Fibroblast of skin of left biceps (primary cell): ENCODE measurements at places on chromosomes 3 and 15.

GRCh38 chr3:66416556-66417304 is 84.1 kb downstream of the LRIG1 start:
- DNase-seq, result no peak

DNA sequence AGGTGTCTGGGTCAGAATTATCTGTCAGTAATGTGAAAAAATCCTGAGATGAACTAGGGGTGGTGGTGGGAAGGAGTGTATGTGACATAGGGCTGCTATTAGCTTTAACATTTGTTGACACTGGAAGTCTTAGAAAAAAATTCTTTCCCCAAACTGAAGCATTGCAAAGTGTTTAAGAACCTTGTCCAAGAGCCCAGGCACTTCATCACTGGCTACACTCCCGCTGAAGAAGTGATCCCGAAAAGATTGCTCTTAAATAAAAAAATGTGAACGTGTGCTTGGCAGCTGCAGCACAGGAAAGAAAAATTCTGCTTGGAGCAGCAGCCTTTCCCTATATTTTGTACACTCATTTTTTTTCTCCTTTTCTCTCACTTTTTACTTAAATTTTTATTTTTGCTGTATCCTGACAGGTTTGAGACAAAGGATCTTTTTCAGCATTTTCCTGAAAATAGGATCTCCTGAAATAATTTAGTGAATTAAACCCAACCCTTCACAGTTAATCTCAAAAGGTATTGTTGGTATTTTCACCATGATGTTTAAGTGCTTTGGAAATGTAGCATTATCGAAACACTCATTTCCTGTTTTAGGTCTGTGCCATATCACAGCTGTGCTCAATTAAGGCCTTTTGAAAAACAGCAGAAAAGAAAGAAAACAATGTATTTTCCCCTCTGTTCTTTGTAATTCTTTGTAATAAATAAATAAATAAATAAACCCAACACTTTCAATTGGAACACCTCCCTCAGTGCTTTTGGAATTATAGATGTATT is 477.6 kb downstream of the ZNF385D start:
- DNase-seq, result peak; percentile 48

DNA sequence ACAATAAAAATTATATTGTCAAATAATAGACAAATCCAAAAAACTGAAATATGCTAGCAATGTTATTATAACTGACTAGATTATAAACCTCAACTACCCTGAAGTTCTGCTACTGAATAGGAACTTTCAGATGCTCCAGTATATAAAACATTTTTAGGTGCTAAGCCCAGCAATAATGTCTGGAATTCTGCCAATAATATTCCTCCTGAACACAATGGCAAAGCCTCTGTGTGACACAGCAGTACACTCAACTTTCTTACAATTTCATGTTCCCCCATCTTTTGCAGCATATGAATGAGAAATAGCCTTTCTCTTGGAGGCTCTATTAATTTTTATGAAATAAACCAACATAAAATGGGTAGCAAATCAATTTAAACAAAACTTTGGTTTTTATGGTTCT is 29.5 kb downstream of the ATOSA start:
- DNase-seq, result no peak

DNA sequence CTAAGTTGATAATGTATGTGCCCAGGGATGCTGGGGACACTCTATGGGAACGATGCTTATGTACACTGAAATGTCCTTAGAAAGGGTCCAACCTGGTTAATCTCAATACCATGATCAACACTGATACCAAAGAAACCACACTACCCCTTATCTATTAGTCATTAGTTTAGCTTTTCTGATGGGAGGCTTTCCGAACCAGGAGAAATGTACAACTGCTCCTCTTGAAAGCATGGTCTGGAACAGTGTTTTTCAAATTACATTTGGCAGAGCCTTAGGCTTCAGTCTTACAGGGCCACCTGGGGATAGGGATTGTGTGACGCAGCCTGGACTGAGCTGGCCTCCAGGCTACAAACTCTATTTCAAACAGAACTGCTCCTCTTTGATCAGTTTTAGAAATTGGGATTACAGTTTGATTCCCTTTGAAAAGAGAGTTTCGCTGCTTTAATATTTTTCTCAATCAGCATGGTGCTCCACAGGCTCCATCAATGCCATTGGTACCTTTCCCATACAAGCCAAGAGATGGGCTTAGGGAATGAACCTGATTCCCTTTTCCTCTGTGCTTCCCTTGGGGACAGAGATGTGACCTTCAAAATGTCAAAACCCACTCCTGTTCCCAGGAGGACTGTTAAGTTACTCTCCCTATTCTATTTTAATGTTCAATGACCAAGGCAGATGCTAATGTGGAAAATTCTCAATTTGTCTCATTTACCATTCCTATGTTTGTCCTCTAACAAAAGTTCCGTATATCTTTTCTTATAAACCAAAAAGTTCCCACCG is 296.0 kb upstream of the ADAMTS9 start:
- DNase-seq, result no peak

DNA sequence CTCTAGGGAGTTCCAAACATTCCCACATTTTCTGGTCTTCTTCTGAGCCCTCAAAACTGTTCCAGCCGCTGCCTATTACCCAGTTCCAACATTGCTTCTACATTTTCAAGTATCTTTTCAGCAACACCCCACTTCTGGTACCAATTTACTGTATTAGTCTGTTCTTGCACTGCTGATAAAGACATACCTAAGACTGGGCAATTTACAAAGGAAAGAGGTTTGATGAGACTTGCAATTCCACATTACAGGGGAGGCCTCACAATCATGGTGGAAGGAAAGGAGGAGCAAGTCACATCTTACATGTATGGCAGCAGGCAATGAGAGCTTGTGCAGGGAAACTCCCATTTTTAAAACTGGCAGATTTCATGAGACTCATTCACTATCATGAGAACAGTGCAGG is 629.1 kb upstream of the NR2F2 start:
- DNase-seq, result no peak

- DNase-seq, result no peak
These were observed 10.9 kb upstream of the CCNL1 start for GRCh38 chr3:157170861-157171260.

DNA sequence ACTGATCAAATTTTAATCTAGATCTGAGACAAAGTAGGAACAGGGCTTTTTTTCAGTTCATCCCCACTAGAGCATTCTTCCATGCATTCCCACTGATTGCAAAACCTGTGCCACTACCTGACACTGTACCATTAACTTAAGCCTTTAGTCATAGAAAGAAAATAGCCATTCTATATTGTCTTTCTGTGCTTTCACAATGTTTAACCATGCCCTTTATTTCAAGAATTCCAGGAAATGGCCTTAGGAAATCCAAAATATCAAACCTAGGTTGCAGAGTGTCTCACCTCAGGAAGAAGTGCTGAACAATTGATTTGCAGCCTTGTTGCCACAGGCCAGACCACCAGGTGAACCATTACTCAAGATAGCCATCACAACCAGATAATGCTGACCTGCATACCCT is 56.2 kb upstream of the TGFBR2 start:
- DNase-seq, result no peak

DNA sequence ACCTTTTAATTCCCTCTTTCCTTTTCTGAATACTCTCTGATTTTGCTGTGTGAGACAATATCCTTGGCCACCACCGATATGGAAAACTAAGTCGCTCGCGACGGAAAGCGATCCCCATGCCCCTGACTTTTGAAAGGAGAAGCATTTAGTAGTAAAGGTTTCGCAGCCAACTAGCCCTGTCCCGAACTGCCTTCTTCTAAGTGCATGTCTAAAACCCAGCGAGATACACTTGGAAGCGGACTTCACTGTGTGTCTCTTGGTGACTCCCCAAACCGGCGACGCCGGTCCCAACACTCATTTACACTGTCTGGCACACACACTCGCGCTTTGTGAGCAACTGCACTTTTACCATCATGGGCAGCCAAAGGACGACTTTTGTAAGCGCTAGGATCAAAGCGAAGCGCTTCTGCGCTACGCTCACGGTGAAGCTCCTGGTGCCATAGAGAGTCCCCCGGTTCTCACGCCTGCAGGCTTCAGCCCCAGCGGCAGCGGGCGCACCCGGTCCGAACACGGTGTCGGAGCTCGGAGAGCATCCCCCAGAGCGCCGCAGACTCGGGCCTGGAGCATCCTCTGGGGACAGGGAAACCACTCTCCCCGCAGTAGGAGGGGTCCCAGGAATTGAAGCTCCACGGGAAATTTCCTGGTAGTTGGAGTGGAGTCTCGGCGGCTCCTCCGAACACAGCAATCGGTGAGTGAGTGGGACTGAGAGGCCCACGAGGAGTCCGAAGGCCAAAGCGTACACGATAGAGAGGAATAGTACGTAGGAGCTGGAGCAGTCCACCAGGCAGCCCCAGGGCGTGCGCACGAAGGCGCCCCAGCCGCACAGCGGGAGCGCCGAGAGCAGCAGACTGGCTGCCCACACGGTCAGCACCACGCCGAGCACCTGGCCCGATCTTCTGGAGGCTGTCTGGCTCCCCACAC is 1.4 kb downstream of the GPR149 start:
- no peak for DNase-seq

GRCh38 chr3:50536471-50537180 is 30.9 kb downstream of the C3orf18 start:
- DNase-seq, result no peak

DNA sequence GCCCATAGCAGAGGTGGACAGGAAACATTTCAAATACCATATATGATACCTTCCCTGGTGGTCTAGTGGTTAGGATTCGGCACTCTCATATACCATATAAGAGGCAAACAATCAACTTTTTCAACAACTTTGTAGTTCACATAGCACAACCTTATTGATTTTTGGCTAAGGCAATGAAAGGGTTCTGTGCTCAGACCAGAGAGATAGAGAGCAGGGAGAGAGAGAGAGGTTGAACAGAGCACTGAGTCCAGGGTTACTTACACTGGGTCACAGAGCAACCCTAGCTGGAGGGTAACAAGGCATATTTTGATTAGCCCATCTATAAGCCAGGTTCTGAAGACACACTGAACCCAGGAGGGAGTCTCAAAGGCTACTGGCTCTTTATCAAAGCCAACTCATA is 83.8 kb downstream of the PLCH1 start:
- DNase-seq, result no peak

GRCh38 chr15:42402455-42403205 is 43.3 kb downstream of the CAPN3 start:
- no peak for DNase-seq

- DNase-seq, result no peak
These were observed 237.5 kb upstream of the CHRM5 start for GRCh38 chr15:33730815-33731214.

DNA sequence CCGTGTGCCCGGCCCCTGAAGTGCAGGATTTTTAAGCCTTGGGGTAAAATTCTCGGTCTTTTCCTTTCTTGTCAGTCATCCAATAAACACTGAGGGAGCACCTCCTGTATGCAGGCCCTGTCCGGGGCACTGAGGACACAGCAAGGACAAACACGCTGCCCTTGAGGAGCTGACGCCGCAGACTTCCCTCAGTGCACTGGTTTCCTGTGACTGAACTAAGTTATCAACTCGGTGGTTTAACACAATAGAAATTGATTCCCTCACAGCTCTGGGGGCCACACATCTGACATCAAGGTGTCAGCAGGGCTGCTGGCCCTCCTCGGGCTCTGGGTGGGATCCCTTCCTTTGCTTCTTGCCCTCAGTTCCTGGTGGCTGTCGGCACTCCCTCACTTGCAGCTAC is 65.1 kb downstream of the ZNF445 start:
- DNase-seq, result no peak

DNA sequence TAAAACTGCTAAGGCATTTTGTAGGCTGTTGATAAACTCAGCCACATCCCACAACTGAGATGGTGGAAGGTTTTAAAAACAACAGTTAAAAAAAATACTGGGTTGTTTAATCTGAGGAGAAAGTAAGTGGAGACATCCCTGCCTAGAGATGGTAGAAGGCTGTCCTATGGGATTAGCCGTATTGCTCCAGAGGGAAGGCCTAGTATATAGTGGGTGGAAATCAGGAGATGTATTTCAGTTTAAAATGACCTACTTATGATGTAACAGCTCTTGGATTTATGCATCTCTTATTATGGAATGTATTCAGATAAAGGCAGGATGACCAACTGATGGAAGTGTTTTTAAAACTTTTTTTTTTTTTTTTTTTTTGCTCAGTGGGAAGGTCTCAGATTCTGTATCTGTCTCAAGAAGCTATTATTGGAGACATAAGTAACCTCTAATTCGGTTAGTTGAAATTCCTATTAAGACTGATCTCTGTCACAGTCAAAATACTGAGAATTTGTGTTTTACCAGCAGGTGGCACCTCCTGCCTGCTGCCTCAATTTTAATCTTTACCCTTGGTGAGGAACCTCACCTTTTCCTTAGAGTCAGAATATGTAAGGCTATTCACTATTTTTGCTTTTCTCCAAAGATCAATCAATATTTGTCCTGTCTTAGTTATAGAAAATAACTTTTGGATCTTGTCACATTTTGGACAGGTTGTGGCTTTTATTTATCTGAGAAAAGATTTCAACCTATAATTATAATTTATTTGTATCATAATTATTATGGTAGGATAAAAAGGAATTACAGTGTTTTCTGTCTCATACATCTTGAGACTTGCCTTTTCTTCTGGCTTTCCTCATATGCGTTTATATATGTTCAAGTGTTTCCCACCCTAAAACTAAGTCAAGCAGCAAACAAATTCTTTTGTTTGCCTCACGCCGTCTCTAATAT is 63.0 kb downstream of the VPS8 start:
- no peak for DNase-seq

DNA sequence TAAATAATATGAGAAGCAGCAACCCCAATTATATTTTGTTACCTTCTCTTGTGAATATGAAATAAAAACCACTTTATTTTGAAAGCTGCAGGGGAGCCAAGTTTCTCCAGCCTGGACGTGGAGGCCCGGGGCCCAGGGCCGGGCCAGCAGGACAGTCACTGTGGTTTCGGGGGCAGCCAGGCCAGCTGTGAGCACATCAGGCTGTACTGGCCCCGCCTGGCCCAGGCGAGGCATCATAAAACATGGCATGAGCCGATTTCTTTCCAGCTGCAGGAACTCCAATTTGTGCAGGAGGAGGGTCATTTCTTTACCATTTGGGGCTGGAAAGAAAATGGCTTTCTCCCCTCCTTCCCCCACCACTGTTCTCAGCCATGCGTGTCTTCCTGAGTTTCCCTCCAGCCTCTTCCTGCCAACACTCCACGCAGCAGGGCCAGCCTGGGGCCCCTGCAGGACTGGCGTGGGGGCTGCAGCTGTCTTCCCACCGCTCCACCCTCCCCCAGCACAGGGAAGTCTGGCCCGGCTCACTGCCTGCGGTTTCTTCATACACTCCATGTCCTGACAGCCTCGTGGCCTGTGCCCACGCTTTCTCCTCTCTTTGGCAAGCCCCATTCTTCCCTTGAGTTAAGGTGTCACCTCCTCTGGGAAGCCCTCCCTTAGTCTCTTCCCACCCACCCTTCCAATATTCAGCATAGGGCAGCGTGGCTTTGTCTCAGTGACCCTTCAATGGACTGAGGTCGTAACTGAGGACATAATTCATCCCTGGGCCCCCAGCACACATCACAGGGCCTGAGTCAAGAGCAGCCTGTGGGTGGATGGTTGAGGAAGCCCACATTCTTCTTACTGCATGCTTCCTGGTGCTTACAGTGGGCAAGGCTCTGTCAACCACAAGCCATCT is 135.8 kb downstream of the CHSY1 start:
- no peak for DNase-seq
